Stimulated activated CD4-positive, alpha-beta T cell treated with anti-CD3 and anti-CD28 coated beads, Interleukin-15, amount 100 ng/mL, for 1 hour (primary cell): ENCODE measurements at places on chromosomes 16 and 17.

DNA sequence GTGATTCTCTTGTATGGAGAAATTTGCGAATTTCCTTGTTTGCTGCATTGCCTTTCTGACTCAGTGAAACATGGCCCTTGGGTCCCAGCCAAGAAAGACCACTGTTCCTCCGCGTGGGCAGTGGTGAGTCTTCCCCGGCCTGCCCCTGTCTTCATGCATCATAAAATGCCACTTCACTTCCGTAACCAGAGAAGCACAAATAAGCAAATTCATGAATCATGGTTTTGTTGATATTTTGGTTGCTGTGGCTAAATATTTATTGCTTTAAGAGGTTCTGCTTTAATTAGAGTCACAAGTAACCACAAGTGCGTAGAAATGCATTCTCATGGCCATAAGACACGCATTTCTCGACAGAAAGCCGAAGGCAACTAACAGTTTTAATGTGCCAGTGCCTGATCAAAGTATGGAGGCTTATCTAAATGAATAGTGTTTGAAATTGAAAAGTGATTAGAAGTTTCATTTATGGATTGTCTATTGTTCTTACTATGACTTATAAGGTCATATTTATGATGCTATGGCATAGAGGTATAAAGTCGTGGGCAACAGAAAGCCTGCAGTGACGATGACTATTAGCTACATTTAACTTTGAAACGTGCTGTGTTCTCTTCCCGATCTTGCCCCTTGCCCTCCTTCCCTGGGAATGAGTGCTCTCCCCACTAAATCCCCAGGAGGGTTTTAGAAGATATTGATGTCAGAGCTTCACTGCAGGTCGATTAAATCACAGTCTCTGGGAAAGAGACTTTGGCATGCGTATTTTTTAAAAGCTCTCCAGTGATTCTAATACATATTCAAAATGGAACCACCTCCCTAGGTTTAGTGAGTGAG, 76.0 kb downstream of the WIPI1 start:
- DNase-seq, result no peak

DNA sequence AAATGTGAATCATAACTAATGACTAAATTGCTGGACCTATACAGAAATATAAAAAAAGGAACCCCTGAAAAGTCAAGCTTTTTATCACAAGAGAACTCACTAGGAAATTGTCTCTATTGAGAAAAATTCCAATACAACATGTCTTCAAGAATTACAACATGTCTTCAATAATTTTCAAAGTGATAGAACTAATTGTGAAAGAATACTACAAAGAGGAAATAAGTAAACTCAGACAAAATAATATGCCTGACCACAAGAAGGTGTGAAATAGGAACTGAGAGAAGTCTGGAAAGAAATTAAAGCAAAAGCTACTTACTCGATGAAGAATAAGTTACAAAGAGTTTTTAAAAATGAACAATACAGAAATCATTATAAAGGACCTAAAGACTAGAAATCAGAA, 29.9 kb upstream of the OR1G1 start:
- DNase-seq, result no peak

- DNase-seq, result no peak
These were observed 169.8 kb upstream of the SDK2 start for GRCh38 chr17:73814075-73814474.

DNA sequence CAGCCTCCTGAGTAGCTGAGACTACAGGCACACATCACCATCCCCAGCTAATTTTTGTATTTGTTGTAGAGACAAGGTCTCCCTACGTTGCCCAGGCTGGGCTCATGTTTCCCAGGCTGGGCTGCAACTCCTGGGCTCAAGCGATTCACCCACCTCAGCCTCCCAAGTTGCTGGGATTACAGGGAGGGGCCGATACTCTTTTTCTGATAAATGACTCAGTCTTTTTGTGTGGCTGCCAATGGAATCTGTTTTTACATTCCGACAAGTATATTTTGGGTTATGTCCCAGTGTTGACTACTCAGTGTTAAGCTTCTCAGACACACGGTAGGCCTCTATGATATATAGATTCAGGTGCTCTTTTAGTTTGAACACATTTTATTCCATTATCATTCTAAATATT, 58.1 kb downstream of the SLFN11 start:
- no peak for DNase-seq

DNA sequence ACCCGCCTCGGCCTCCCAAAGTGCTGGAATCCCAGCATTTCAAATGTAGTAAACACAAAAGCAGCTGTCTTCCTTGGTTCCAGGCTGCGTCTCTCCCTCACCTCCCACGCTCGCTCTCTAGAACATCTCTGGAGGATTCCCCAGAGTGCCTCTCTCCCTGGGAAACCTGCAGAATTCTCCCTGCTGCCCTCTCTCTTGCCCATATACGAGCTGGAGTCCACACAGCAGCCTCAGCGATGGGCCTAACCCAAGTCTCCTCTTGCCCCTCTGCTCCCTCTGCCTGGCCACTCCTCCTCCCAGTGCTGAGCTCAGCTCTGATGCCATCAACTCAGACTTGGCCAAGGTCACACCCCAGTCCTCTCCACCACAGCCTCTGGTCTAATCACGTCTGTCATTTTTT, 10.6 kb downstream of the GPRC5B start:
- no peak for DNase-seq

DNA sequence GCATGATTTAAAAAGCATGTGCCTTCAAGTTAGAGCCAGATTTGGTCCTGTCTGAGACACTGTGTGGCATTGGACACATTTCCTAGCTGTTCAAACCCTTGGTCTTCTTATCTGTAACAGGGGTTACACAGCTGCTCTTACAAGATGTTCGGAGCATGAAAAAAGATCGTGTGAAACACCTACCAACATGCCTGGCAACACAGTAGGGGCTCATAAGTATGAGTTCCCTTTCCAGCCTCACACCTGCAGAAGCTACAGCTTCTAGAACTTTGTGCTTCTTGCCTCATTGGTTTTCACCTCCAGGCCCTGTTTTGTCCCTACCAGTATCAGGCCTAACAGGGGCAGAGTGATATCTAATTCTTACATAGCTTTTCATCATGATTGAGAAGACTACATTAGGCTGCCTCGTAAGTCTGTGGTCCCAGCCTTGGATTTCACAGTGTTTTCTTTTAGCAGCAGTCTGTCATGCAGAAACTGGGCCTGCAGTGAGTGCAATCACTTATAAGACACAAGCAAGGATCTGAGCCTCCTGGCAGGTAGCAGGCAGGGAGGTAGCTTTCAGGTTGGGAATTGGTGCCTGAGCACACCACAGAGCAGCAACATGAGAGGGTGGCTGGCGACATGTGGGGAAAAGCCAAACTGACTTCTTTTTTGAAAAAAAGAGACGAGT, 78.8 kb downstream of the CCDC182 start:
- DNase-seq, result no peak

- no peak for DNase-seq
These were observed 28.5 kb downstream of the ARHGAP17 start for GRCh38 chr16:24986512-24987303.

DNA sequence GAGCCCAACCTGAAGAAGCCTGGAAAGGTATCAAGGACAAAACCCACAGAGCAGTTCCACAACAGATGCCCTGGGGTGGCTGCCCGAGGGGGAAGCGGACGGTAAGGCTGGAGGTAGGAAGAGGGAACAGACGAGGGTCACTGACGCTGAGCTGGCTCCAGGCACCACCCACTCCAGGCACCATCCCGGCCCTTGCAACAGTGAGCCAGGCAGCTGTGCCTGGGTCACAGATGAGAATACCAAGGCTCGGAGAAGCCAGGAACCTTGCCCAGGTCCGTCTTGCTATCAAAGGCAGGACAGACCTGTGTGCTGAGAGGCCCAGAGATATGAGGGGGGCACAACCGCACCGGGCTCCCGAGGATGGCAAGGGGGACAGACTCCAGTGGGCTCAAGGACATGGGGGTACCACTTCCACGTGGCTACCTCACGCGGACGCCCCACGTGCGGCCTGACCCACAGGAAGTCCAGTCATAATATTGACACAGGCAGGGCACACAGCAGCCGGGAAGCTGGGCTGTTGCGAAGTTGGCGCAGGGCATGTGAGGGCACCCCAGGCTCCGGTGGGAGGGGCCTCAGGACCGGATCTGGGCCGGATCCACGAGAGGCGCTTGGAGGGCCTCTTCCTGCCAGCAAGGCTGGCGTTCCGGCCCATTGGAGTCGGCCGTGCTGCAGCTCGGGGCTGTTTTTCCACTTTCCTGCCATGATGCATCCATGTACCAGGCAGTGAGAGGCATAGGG, 29.9 kb downstream of the PEMT start:
- DNase-seq, result no peak

DNA sequence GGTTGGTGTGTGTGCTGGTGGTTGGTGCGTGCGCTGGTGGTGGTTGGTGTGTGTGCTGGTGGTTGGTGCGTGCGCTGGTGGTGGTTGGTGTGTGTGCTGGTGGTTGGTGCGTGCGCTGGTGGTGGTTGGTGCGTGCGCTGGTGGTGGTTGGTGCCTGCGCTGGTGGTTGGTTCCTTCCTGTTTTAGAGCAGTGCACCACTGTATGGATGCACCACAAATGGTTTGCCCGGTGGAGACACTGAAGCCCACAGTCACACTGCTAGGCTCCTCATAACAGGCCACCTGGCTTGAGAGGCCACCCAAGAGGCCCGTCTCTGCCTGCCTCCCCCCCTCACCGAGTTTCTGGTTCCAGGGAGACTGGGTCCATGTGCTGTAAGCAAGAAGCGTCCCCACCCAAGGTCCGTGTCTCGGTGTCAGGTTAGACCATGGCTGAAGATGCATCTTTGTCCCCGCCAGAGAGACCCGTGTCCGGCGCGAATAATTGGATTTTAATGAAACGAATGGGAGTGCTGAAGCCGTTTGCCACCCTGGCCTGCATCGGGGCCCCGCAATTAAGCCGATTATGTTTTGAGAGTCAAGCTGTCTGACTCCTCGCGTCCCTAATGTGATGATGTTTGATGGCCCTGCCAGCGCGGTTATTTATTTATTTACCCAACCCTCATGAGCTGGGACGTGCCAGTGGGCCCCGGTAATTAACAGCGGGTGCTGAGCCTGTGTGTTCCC, 161.3 kb upstream of the GSE1 start:
- DNase-seq, result no peak

DNA sequence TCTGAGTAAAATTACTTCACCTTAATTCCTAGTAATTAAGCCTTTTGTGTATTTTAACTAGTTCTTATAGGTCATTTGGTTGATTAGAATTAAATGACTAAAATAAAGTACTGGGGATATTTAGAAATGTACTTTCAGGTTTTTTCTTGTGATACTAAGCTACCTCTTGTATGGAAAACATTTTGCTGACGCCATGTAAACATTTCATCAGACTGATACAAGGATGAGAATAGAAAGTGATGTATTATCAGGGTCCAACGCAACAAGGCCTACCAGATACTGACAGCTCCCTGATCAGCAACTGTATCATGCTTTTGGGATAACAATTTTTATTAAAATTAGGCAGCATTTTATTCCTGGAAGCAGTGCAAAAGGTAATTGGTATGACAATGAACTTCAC, 1.7 kb downstream of the SMARCE1 start:
- no peak for DNase-seq

- DNase-seq, result no peak
These were observed 156.0 kb downstream of the GSG1L start for GRCh38 chr16:27907457-27907972.

- DNase-seq, result peak; percentile 73
These were observed at the start of gene NMRAL1 for GRCh38 chr16:4474192-4474961. NMRAL1 (minus strand) TSS chr16:4474625; CDS start chr16:4474132, 493 bp downstream.

DNA sequence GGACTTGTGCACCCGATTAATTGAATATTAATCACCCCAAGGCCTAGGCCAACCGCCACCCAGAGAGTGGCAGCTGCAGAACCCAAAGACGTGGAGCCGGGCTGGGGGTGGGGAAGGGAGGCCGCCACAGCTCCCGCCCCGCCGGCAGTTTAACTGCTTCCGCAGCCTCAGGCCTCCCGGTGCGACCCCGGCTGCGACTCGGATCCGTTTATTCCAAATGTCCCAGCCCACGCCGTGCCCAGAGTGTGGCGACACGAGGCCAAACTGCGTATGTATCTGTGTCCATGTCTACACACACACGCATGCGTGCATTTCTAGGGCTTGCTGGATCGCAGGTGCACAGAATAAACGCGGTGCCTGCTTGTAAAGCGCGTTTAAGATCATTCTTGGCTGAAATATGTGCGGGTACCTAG, 802 bp upstream of the TOB1 start:
- peak; percentile 36 for DNase-seq

GRCh38 chr16:66964049-66964448, 3.0 kb downstream of the CES3 start:
- no peak for DNase-seq

GRCh38 chr17:37088913-37089312, 140.2 kb downstream of the AATF start:
- no peak for DNase-seq

DNA sequence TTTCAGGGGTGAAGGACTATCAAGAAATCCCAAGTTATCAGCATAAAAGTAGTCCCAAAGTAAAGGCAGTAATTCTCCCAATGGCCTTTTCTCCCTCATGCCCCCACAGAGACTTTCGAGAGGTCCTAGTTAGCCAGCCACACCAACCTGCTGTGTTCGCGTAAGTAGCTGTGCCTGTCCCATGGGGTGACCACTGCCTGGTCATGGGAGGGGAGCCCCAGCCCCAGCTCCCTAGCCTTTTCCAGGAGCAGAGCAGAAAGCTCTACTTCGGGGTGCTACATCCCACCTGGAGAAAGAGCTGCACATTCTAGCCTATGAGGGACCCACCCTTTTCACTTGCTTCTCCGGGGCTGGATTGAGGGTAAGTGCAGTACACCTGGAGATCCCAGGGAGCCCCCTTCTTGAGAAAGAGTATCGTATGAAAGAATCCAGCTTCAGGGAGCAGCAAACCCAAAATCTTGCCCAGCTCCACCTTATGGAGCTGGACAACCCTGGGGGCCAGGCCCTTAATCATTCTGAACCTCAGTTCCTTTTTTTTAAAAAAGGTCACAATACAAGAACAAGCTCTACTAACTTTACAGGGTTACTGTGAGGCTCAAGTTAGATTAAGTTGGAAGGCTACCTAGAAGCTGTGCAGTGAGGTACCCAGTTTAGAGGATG, 8.6 kb upstream of the SOST start:
- no peak for DNase-seq
